ENCODE measurements at places on chromosomes 2 and 18. TPM values are rescaled to one million over a fixed set of nuclear protein-coding genes. Genes with fewer than 3 reads are reported as not detected.

- DNase-seq, result peak; percentile 40
Measured at GRCh38 chr2:58135861-58136260, 89.3 kb downstream of the VRK2 start.

DNA sequence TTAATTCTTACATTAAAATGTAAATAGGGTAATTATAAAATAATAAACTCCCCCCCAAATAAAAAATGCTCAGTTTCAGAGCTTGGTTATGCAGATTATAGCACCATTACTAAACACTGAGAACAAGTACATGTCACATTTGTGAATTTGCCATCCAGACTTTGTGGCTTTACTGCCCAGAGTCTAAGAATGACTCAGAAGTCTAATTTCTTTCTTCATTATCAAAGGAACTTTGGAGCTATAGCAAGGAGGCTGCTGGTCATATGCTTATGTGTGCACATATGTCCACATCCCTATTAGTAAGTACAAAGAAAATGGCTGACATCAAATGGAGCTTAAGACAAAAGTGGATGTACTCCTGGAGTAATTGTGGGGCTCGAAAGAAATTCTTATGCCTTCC, 248.5 kb upstream of the SESTD1 start:
- DNase-seq, result no peak

DNA sequence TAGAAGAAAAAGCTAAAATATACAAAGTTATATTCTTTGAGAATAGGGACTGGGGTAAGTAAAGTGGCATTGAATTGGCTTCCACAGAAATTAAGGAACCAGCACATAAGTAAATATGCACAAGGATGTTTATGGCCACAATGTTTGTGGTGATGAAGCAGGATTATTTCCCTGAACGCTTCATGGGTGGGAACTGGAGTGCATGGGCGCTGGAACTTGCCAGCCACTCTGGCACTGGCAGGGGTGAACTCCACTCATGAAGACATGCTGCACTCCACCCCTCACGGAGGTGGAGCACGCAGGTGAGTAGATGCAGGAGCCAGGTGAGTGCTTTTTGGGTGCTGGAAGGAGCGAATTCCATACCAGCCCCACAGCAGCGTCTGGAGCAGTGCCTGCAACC, 94.1 kb downstream of the BCL2 start:
- DNase-seq, result no peak

- no peak for DNase-seq
Measured at GRCh38 chr2:203690441-203691047, 15.9 kb upstream of the CD28 start.

GRCh38 chr18:54119524-54120019, 104.9 kb downstream of the MBD2 start:
- DNase-seq, result no peak

GRCh38 chr18:74631623-74632350, 34.1 kb downstream of the ZNF407 start:
- no peak for DNase-seq

- DNase-seq, result peak; percentile 33
Measured at GRCh38 chr18:67217551-67218166, 298.9 kb downstream of the DSEL start.

GRCh38 chr2:134447669-134448068, 193.8 kb downstream of the MGAT5 start:
- DNase-seq, result no peak

GRCh38 chr2:231290321-231291015, 92.0 kb downstream of the ARMC9 start:
- DNase-seq, result no peak

DNA sequence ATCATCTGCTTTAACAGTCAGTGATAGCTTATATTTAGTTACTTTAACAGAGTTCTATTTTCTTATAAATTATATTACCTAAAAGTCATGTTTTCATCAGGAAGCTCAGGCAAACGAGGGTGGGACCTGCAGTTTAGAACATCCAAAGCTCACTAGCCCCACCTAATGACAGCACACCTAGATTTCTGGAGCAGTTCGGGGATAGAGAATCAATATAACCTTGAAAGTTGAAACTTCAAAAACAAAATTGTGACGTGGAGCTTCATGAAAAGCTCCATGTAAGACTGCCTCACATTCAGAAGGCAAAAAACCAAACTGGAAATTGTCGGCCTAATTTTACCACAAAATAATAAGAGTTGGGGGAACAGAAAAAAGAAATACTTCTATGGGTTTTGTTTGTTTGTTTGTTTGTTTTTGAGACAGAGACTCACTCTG, 185.9 kb upstream of the CCDC150 start:
- peak; percentile 35 for DNase-seq

DNA sequence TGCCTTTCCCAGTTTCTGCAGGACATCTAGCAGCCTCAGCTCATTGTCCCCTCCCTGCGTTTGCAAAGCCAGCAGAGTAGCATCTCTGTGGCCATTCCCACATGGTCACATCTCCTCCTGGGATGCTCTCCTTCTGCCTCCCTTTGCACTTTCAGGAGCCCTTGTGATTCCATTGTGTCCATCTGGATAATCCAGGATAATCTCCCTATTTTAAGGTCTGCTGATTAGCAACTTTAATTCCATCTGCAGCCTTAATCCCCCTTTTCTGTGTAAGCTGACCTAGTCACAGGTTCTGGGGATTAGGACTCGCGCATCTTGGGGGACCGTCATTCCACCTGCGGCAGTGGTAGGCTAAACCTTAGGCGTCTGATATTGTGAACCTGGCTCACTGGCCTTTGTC, 70.7 kb downstream of the NEDD4L start:
- no peak for DNase-seq

DNA sequence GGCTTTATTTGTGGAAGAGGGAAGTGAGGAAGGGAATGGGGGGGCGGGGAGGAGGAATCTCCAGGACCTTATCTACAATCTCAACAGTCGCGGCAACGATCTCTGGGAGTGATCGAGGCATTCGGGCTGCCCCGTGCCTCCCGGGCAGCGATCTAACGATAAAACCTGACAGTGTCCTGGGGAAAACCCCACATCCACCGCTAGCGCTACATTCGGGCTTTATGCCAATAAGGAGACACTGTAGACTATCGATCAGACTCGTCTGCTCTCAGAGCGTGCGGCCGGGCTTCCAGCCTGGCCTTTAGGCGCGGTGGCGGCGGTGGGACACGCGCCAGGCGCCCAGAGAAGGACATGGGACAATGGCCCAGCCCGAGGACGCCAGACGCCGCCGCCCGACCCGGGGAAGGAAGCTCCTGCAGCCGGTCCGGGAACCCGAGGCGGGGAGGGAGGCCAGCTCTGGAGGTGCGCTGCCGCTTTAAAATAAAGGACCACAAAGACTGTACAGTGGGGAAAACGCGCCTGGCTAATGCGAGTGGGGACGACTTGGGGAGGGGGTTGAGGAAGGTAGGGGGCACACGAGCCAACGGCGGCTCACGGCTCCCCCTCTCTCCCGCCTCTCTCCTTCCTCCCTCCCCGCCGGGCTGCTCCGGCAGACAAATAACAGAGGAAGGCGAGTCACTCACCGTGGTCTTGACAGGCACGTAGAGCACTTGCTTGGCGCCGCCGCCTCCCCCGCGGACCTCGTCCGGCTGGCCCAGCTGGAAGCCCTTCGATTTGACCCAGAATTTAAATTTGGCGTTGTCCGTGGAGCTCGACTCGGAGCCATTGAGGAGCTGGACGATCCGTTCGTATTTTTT, 2.2 kb downstream of the NOL4 start:
- no peak for DNase-seq

Gene SCYGR4
- not detected for total RNA-seq

Gene MSH6
- total RNA-seq, result 47.2 TPM
